Muscle of arm (tissue), 14 donors: ENCODE measurements at places on chromosomes 7 and 10.

DNA sequence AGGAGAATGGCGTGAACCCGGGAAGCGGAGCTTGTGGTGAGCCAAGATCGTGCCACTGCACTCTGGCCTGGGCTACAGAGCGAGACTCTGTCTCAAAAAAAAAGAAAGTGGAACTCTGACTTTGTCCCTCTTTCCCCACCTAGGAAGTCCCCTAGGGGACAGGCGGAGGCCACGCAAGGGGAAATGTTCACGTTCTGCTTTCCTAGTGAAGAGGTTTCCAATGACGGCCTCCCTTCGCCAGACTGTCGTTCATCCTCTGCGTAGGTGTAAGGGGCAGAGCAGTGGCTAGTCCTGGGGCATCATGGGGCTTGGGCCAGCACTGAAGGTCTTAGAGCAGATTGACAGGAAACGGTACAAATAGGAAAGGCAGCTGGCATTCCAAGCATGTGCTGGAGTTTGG, 30.6 kb downstream of the SUFU start:
- no peak for DNase-seq

- DNase-seq: no peak
Observed at GRCh38 chr10:111338805-111339204, 262.0 kb downstream of the ADRA2A start.

GRCh38 chr10:8803992-8804391, 749.5 kb downstream of the GATA3 start:
- DNase-seq: no peak

DNA sequence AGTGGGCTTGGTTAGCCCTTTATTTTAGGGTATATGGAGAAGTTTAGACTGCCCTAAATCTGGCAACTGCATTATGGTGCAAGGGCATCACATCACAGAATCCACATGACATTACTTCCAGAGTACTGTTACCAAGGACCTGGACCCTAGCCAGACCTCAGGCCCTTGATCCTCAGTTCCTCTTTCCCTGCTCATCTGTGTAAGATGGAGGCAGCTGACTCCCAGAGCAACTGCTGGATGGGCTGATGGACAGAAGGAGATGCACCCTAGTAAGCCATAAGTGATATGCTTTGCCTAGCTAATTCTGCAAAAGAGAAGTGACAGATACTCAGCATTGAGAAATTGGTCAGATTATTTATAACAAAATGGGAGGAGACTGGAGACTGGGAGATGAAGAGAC, 131.7 kb downstream of the DYNC1I1 start:
- DNase-seq: no peak

GRCh38 chr7:128021366-128021765, 9.9 kb downstream of the LRRC4 start:
- DNase-seq: no peak

DNA sequence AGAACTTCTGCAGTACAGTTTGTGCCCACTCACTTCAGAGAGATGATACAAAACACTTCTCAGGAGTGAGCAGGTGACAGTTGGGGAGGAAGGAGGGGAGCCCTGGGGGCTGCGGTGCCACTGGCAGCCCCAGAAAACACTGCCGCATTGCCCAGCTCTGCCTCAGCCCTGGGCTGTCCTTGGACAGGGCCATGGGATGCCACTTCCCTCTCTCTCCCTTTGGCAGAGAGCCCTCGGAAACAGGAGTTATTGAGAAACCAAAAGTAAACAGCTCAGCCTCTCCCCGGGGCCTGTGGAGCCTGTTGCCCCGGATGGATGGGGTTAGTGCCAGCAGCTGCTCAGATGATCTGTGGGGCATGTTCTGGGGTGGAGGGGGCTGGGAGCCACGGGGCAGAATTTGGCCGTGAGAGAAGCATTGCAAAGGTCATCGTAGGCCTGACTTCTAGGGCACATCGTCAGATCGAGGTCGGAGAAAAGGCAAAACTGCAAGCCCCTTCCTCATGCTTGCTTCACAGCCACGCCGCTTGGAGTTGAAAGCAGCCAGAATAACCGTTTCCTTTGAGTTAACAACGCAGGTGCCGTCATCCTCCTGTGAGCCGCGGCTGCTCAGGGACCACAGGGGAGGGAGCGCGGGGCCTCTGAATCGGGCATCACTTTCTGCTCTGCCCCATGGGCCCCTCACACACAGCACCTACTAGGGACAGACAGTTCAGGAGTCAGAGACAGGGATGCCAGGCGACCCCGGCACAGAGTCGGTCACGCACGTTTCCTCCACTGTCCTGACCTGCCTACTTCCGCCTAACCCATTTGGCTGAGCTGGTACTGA, 256.4 kb downstream of the CAMK1D start:
- peak; percentile 39 for DNase-seq

GRCh38 chr10:29959586-29959985, 99.8 kb downstream of the JCAD start:
- peak; percentile 72 for DNase-seq

GRCh38 chr7:138377306-138377705, 82.8 kb upstream of the TRIM24 start:
- DNase-seq: no peak

DNA sequence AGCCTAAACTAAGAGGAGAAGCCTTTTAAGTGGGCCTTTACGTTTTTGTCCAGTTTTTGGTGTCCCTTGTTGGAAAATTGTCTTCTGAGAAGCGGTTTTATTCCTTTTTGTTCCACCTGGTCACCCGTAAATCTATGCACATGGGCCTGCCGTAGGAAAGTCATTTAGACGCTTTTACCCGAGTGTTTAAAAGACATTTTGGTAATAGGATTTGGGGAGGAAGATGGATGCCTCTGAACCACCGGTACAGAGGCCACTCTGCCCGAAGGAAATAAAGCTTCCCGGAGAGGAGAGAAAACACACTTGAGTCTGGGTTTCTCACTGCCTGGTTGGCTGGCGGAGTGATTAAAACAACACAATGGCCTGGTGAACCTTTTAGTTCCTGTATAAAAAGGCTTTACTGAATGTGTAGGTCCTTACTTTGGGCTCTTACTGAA, 760 bp downstream of the THNSL1 start:
- no peak for DNase-seq

GRCh38 chr10:47321521-47322195, 596 bp upstream of the GDF2 start:
- no peak for DNase-seq

GRCh38 chr10:35712486-35712885, 70.4 kb upstream of the FZD8 start:
- DNase-seq: no peak

DNA sequence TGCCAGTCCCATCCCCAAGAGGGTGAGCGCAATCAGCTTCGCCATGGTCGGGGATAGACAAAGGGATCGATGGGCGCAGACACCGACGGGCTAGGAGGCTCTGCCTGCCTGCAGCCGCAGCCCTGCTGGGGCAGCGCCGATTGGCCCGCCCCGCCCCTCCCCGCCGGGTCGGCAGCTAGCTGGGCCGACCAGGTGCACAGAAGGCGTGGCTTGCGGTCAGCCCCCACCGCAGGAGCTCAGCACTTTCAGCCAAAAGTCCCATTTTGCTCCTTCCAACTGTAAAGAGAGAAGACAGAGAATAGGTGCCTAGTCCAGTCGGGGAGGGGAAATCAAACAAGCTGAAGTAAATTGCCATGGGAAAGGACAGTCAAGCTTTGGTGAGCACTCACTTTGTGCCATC, at the start of gene PON1:
TSS of gene PON1 (minus strand) at position 102 of the 400 bp plus-strand sequence. CDS start at position 45, 57 bp downstream.
- no peak for DNase-seq
